Stimulated activated CD4-positive, alpha-beta T cell treated with anti-CD3 and anti-CD28 coated beads, Interleukin-2, amount 100 ng/mL, for 24 hours (primary cell): ENCODE measurements at places on chromosomes 4 and X.

DNA sequence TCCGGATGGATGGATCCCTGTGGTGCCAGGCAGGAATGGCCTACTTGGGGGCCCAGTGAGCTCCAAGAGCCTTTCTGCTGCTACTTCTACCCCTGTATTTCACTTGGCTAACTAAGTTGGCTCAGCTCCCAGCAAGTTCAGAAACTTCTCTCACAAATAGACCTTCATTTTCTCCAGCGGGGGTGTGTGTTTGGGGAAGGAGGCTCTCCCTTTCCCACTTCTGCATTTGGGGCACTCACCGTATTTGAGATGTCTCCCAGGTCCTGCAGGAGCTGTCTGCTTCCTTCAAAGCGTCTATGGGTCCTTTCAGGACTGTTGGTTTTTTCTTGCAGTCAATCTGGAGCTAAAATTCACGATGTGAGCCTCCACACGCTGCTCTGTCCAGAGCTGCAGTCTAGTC is 197.7 kb downstream of the SPANXN3 start:
- DNase-seq: no peak

DNA sequence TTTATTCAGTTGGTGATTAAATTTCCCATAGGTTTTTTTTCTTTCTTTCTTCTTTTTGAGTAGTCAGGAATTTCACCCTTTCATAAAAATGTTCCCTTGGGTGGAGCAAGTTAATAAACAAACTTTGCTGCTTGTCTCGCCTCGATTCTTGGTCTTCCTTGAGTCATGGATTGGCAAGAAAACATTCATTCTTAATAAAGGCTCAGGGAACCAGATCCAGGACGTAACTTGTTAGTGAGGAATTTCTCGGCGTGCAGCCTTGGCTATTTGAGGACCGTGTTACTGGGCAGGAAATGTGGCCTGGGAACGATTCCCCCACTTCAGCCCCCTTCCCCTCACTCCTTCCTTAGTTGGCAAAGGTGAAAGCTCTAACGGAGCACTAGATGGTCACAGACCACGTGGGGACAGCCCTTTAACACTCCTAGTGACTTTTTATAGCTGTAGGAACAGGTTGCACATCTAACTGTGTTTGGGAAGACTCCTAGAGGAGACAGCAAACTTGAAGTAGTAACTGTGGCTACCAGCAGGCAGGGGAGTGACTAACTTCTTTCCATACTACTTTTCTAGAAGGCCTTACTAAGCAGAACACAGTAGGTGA is 106.8 kb downstream of the UCHL1 start:
- no peak for DNase-seq

DNA sequence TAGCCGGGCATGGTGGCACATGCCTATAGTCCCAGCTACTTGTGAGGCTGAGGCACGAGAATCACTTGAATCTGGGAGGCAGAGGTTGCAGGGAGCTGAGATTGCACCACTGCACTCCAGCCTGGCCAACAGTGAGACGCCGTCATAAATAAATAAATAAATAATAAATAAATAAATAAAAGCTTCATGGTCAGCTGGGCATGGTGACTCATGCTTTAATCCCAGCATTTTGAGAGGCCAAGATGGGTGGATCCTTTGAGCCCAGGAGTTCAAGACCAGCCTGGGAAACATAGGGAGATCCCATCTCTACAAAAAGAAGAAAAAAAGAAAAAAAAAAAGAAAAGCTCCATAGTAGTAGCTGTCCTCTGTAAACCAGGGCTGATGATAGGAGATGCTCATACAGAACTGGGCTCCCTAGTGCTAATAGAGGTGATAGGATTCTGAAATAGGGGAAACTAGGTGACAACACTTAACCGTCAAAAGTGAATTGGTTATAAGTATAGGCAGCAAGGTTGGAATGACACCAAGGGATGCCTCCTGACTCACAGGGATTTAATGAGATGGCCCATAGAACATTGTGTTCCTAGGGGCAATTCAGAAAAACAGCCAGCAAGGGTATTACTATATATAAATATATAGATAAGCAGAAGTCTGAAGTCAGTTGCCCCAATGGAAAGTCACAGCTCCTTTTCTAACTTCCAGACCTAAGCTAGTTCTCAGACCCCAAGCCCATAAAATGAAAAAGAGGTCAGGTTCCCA is 41.8 kb upstream of the ARHGEF6 start:
- no peak for DNase-seq

- no peak for DNase-seq
Measured at GRCh38 chr4:20249333-20249732, 2.4 kb upstream of the SLIT2 start.

DNA sequence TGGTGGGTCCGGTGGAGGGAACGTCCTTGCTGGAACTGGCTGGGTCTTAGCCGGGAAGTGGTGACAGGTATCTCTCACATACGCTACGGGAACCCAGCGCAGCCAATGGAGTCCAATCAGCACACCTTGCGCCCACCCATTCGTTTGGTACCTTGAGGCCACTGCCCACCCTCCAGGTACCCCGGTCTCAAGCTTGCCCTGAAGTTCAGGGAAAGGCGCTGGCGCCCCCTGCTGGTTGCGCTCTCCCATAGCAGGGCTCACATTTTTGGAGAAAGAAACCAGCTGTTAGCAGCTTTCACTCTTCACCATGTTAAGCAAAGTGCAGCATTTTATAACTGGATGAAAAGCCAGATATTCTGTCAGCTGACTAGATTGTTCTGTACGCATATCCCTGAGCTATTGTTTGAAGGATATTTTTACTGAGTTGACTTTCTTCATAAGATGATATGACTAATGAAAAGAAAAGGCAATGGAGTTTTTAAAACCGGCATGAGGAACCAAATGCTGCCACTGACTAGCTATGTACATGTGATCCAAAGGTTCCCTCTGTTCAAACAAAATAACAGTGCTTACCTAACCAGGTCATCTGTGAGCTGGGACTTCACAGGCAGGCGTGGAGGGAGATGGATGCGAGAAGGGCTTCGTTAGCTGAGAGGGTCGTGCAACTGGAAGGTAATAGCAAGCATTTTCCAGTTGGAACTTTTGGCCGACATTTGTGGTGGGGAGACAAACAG is 43.7 kb downstream of the OTOP1 start:
- no peak for DNase-seq

GRCh38 chr4:16770710-16771285 is 127.6 kb downstream of the LDB2 start:
- DNase-seq: no peak

GRCh38 chrX:87900320-87900908 is 382.8 kb downstream of the KLHL4 start:
- peak; percentile 16 for DNase-seq

GRCh38 chrX:129768586-129769466 is 10.9 kb upstream of the SASH3 start:
- DNase-seq: no peak

DNA sequence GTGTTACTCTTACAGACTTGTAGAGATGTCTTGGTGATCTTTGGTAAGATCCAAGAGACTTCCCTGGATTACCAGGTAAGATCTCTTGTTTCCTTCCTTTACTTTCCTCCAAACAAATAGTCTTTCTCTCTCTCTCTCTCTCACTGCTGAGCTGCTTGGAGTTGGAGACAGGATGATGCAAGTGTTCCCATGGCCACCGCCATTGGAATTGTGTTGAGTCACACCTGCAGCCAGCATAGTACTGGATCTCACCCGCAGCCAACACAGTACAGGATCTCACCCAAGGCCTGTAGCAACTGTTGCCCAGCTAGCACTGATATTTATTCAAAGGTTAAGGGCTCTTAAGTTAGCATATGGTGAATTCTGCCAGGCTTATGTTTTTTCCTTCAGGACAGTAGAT is 1080.9 kb downstream of the FAT4 start:
- DNase-seq: no peak

GRCh38 chrX:83535417-83536196 is 27.5 kb downstream of the POU3F4 start:
- DNase-seq: no peak

DNA sequence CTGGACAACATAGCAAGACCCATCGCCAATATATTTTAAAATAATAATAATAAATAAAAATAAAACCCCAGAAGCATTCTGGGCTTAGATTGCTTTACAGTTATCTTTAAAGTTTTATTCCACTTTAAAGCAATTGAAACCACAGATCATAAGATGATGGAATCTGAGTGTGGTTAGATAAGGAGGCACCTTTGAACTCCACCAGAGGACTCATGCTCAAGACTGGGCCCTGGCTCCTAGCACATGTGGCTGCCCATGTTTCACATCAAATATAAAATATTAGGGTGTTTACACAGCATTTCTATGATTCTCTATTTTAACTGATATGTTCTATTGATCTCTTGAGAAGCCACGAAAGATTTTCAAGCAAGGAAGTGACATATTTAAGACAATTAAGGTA is 52.6 kb upstream of the BBS12 start:
- no peak for DNase-seq

DNA sequence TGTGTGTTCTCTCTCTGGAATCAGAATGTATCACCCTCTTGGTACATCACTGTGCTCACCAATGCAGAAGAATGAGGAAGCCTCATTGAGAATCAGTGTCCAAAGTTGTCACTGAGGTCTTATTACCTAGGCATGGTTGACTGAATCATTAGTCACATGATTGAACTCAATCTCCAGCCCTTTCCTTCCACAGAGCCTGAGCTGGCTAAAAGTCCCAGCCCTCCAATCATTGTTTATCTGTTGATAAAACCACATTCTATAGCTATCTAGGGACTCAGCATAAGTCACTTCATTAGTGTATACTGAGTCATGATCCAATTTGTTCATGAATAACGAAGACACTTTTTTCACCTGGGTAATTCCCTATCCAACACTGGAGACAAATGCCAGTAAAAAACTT is 396.8 kb downstream of the TRAM1L1 start:
- no peak for DNase-seq

GRCh38 chrX:26649534-26649933 is 433.6 kb downstream of the MAGEB5 start:
- DNase-seq: no peak

GRCh38 chr4:38024206-38024509 is 64.0 kb downstream of the PTTG2 start:
- DNase-seq: no peak

- peak; percentile 17 for DNase-seq
Measured at GRCh38 chrX:78024349-78025059, 55.1 kb upstream of the PGAM4 start.

- DNase-seq: no peak
Measured at GRCh38 chrX:118627084-118627758, 100.2 kb upstream of the IL13RA1 start.

DNA sequence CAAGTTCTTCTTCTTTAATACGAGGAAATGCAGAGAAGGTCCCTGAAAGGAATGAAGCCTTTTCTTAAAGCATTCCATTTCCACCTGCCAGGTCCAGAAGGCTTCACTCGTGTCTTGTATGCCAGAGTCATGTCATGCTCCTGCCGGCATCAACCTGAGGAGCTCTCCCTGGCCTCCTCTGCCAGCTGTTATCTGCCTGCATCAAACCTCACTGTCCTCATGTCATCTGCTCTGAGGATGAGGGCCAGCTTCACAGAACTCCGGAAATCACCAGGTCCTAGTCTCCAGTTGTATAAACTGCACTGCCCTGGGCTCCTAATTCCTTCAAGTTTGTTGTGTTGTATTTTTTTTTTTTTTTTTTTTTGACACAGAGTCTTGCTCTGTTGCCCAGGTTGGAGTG is 20.0 kb upstream of the S100G start:
- no peak for DNase-seq

DNA sequence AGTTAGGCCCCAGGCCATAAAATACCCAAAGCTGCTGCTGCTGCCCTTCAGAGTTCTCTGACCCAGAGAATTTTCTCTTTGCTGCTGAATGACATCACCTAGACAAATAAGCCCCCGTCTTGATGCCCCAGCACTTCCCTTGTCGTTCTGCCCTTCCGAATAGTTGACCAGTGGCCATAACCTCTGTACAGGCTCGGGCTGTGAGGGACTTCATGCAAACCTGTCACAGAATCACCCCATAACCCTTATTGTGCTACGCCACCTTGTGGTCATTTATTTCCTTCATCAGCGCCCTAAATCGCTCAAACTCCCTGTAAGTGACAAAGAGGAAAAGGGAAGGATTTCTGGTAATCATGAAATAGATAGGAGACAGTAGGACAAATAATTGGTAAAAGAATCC is 18.8 kb downstream of the SPACA5 start:
- peak; percentile 33 for DNase-seq

- DNase-seq: no peak
Measured at GRCh38 chrX:132692066-132692465, 203.2 kb upstream of the MBNL3 start.

- DNase-seq: peak; percentile 63
Measured at GRCh38 chr4:145481164-145481941, at the start of gene SMAD1. SMAD1 (plus strand) TSS chr4:145481853; CDS start chr4:145514614, 32,761 bp downstream.

GRCh38 chr4:70660106-70660505 is 6.2 kb downstream of the JCHAIN start:
- DNase-seq: no peak

GRCh38 chr4:40461879-40462278 is 126.7 kb downstream of the CHRNA9 start:
- DNase-seq: no peak

- DNase-seq: no peak
Measured at GRCh38 chr4:114698231-114698630, 99.6 kb downstream of the UGT8 start.

GRCh38 chrX:133179500-133179899 is 38.7 kb downstream of the TFDP3 start:
- no peak for DNase-seq

- no peak for DNase-seq
Measured at GRCh38 chr4:15688051-15688450, 6.4 kb downstream of the FAM200B start.

GRCh38 chr4:89788206-89789072 is 48.5 kb downstream of the SNCA start:
- no peak for DNase-seq

DNA sequence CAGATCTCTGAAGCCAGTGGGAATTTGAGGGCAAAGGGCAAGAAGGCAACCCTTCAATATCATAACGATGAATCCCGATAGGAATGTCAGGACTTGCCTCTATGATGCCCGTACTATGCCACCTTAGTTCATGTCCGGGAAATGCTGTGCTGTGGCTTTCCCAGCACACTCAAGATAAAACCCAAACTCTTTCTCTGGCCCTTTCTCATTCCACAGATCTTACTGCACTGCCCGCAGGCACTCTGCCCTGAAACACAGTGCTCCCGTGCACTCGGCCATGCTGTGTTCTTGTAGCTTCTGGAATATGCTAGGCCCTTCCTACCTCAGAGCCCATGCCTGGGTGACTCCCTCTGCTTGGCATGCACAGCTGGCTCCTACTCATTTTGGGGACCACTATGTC is 26.3 kb downstream of the SORCS2 start:
- DNase-seq: no peak

- DNase-seq: no peak
Measured at GRCh38 chrX:362351-362750, 24.4 kb downstream of the PPP2R3B start.

- no peak for DNase-seq
Measured at GRCh38 chr4:7524843-7525242, 90.1 kb upstream of the PSAPL1 start.

- no peak for DNase-seq
Measured at GRCh38 chrX:105331244-105331643, 110.8 kb upstream of the TEX13A start.

DNA sequence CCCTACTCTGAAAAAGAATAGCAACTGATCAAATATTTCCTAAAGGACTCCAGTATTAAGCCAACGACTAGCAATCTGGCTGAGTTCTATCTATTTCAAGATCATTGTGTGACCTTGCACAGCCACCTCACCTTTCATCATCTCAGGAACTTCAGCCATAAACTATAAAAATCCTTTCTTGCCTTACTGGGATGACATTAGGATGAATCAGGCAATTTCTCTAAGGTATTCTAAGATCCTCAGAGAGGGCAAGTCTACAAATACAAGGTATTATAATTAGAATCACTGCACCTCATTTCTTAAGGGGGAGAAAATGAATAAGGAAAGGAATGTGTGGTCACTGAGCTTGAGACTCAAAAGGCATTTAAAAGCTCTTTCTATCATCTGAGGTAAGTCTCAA is 152.6 kb downstream of the GRIA3 start:
- DNase-seq: no peak
